ENCODE measurements at places on chromosomes 2 and 18. TPM values are rescaled to one million over a fixed set of nuclear protein-coding genes. Genes with fewer than 3 reads are reported as not detected.

Gene NEU2
- polyA plus RNA-seq, result not detected

Gene RGPD4
- polyA plus RNA-seq, result 0.04 TPM

Gene RBM45
- 17.4 TPM for polyA plus RNA-seq

Gene NOL4
- polyA plus RNA-seq, result not detected

Gene CFC1B
- not detected for polyA plus RNA-seq

Gene CFAP221
- 0.27 TPM for polyA plus RNA-seq

Gene SLC4A5
- 0.35 TPM for polyA plus RNA-seq

Gene L3MBTL4
- not detected for polyA plus RNA-seq

Gene LONRF2
- polyA plus RNA-seq, result not detected

Gene LCT
- not detected for polyA plus RNA-seq

Gene ANKRD30B
- polyA plus RNA-seq, result not detected

Gene ALLC
- not detected for polyA plus RNA-seq

Gene TPGS2
- 206 TPM for polyA plus RNA-seq

Gene SKOR2
- not detected for polyA plus RNA-seq

Gene PLCD4
- 1.6 TPM for polyA plus RNA-seq

Gene CRACDL
- not detected for polyA plus RNA-seq

Gene POTEI
- not detected for polyA plus RNA-seq

Gene LRP2
- not detected for polyA plus RNA-seq

Gene SLC16A14
- polyA plus RNA-seq, result not detected

Gene CRYBA2
- polyA plus RNA-seq, result not detected

Gene GLB1L
- 3.8 TPM for polyA plus RNA-seq

Gene TRPM8
- polyA plus RNA-seq, result not detected

Gene RFTN2
- polyA plus RNA-seq, result 2.2 TPM

All from GM23248 (cell line).